Activated B cell treated with CpG ODN at 0.5 μM for 24 hours (primary cell): ENCODE measurements at places on chromosomes 3 and 15. TPM values are rescaled to one million over a fixed set of nuclear protein-coding genes. Genes with fewer than 3 reads are reported as not detected.

- no peaks in the 10 kb centered on the region for H3K27me3 ChIP-seq
- H3K36me3 ChIP-seq = peaks cover 76% of the 10 kb centered on the region
- DNase-seq = no peak
These were observed 27.8 kb downstream of the YEATS2 start for GRCh38 chr3:183725387-183725786.

The C3orf80 gene
- total RNA-seq = not detected in 2 replicates

DNA sequence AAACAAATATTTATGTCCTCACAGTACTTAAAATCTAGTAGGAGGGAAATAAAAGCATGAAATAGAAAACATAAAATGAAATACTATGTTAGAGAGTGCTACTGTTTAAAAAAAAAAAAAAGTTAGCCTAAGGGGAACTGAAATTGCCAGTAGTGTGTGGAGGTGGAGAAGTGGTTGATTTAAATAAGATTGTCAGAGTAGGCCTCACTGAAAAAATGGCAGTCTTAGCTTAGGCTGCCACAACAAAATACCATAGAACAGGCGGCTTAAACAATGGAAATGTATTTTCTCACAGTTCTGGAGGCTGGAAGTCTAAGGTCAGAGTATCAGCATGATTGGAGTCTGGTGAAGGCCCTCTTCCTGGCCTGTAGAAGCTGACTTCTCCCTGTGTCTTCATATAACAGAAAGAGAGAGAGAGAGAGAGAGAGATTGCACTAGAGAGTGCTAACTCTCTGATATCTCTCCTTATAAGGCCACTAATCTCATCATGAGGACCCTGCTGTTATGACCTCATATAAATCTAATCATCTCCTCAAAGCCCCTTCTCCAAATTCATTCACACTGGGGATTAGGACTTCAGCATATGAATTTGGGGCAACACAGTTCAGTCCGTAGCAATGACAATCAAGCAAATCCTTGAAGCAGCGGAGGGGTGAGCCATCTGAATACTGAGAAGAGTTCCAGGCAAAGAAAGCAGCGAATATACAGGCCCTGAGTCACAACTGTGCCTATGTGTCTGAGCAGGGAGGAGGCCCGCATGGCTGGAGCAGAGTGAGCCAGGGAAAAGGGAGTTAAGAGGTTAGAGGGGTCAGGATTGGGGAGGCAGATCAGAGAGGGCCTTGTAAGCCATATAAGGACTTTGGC is 23.6 kb upstream of the LRRC34 start:
- no peaks in the 10 kb centered on the region for H3K27me3 ChIP-seq
- no peak for DNase-seq
- H3K4me1 ChIP-seq = peaks cover 38% of the 10 kb centered on the region
- peak overlapping the region; percentile 44 for H3K4me3 ChIP-seq
- H3K36me3 ChIP-seq = no peaks in the 10 kb centered on the region
- H3K27ac ChIP-seq = peak overlapping the region; percentile 97

DNA sequence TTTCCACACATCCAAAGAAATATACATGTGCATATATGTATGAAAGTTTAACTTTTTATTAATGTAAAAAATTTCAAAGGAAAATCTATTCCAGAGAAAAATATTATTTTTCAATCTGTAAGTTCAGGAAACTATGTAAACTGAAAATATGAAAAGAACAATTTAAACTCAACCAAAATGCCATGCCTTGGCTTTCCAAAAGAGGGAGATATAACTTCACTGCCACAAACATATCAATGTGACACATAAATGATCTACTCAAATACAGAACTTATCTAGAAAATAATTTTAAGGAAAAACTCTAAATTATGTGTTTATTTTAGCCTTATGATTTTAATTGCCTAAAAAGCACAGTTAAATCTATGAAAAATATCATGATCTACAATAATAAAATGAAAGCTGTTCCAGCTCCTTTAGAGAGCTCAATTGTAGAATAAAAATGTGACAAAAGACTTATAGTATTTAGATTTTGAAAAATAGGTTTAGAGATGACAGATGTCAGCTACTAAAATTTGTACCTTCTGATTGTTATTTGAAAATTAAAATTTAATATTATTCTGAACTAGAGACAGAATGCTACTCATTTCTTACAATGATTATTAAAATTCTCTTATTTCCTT is 94.8 kb downstream of the GBE1 start:
- no peak for DNase-seq
- no peaks in the 10 kb centered on the region for H3K4me1 ChIP-seq
- H3K36me3 ChIP-seq = peaks cover 9% of the 10 kb centered on the region
- no peak overlapping the region for H3K27ac ChIP-seq

- H3K4me1 ChIP-seq = peaks cover 10% of the 10 kb centered on the region
- no peak overlapping the region for H3K27ac ChIP-seq
- no peaks in the 10 kb centered on the region for H3K36me3 ChIP-seq
These were observed 50.1 kb downstream of the ITGB5 start for GRCh38 chr3:124837065-124837464.

The CHDH gene
- 3.4 and 6.0 TPM in 2 replicates for total RNA-seq

The C3orf85 gene
- total RNA-seq = not detected in 2 replicates

The SNX22 gene
- total RNA-seq = 41.7 and 46.2 TPM in 2 replicates

The SLC9C1 gene
- 0.24 and 0.58 TPM in 2 replicates for total RNA-seq

The EPHB3 gene
- total RNA-seq = 0.05 and 0.07 TPM in 2 replicates

The PATL2 gene
- total RNA-seq = 19.8 and 27.2 TPM in 2 replicates

GRCh38 chr3:151787626-151788025 is 26.3 kb upstream of the AADAC start:
- H3K27ac ChIP-seq = no peak overlapping the region
- DNase-seq = no peak
- H3K27me3 ChIP-seq = no peaks in the 10 kb centered on the region
- H3K4me3 ChIP-seq = no peak overlapping the region
- no peaks in the 10 kb centered on the region for H3K36me3 ChIP-seq
- no peaks in the 10 kb centered on the region for H3K4me1 ChIP-seq

The CPLX3 gene
- total RNA-seq = 0.20 and 0.22 TPM in 2 replicates

DNA sequence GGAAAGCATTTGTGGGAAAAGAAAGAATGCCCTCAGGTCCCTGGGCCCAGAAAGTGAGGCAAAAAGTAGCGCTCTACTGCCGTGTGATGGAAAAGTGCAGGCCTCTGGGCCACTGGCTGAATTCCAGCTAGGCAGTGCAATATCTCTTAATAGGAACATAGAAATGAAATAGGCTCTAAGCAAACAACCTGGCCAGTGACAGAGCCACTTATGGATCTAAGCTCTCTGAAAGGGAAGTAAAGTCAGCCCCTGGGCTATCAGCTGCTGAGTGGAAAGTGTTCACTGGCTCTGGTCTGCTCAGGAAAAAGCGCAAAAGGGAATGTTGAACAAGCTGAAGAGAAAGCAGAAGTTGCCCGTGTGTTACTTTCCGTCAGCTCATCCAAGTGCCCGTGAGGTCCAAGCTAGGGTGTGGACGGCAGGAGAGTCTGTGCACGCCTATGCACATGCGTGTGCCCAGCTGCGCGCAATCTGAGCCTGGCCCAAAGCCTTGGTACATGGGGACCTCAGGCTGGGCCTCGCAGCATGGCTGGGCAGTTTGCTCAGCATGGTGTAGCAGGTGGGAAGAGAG is 74.0 kb upstream of the RAD18 start:
- no peaks in the 10 kb centered on the region for H3K36me3 ChIP-seq
- no peak overlapping the region for H3K27ac ChIP-seq
- no peaks in the 10 kb centered on the region for H3K27me3 ChIP-seq
- H3K4me1 ChIP-seq = no peaks in the 10 kb centered on the region

The SCN5A gene
- total RNA-seq = 0.02 TPM in 1 of 2 replicates, not detected in the other

GRCh38 chr3:153429821-153430220 is 267.8 kb downstream of the RAP2B start:
- H3K36me3 ChIP-seq = no peaks in the 10 kb centered on the region
- DNase-seq = no peak
- H3K4me3 ChIP-seq = no peak overlapping the region
- H3K4me1 ChIP-seq = no peaks in the 10 kb centered on the region
- no peaks in the 10 kb centered on the region for H3K27me3 ChIP-seq

- H3K4me1 ChIP-seq = no peaks in the 10 kb centered on the region
- H3K27ac ChIP-seq = no peak overlapping the region
- H3K27me3 ChIP-seq = peaks cover 14% of the 10 kb centered on the region
- DNase-seq = no peak
- no peaks in the 10 kb centered on the region for H3K36me3 ChIP-seq
- H3K4me3 ChIP-seq = no peak overlapping the region
These were observed 9.1 kb upstream of the OXTR start for GRCh38 chr3:8778475-8778874.
